Naive B cell (primary cell): ENCODE measurements at places on chromosomes 2 and 18. TPM values are rescaled to one million over a fixed set of nuclear protein-coding genes. Genes with fewer than 3 reads are reported as not detected.

The SNTG2 gene
- 9.2 TPM for polyA plus RNA-seq

The COL4A3 gene
- polyA plus RNA-seq: not detected

The CFAP65 gene
- polyA plus RNA-seq: not detected

GRCh38 chr2:215356334-215356947 is 44.6 kb downstream of the ATIC start:
- no peak for DNase-seq

DNA sequence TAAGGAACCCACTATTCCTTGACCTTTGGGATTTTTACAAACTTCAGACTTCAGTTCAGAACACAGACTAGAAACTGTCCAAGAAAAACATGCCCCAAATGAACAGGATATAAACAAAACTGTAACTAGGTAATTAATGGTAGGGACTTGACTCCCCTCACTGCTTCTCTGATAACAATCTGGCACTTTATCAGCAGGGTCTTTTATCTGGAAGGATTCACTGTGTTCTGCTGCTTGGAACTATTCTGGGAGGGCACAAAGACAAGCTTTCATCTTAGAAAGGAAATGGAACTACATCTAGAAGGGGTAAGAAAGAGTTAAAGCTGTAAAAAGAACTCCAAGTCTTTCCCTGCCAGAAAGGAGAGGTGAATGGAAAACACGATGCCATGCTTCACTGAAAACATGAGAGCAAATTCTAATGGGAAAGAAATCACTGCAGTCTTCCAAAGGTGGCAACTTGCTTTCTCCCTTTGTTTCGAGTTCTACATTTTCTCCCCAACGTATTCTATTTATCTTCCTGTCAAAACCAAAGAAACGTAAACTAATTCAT is 181.2 kb downstream of the THADA start:
- DNase-seq: no peak

DNA sequence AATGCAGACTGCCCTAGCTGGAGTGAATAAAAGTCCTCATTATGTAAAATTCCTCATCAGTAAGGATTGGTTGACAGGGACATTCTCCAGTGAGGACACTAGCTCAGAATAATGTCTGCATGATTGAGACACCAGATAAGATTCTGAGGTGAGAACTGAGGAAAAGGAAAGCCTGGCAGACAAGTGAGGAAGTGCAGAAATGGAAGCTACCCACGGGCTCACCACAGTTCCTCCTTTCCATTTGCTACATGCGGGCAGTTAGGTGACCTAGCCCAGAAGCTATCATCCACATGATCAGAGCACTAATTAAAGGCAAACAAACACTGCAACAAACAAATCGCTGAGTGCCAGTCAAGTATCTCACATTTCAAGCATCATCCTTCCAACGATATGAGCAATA is 27.7 kb downstream of the NETO1 start:
- no peak for DNase-seq

DNA sequence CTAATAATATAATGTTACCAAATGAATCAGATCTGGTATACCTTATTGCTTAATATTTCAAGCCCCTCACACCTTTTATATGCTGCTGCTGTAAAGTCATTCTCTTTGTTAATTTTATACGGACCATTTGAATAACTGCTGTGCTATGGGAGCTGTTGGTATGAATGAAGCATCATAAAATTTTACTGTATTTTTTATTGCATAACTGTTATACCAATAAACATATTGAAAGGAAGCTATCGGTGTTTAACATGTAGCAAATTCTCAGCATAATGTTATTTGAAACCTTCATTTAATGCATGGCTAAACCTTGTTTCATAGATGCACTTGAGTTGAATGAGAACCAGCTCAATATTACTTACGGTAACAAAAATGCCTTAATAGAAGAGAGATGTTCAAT is 1040.3 kb downstream of the SOCS6 start:
- DNase-seq: no peak

GRCh38 chr2:26647981-26648380 is 6.8 kb upstream of the CIB4 start:
- no peak for DNase-seq

- no peak for DNase-seq
Observed at GRCh38 chr18:36601316-36601715, 227.5 kb downstream of the TPGS2 start.

DNA sequence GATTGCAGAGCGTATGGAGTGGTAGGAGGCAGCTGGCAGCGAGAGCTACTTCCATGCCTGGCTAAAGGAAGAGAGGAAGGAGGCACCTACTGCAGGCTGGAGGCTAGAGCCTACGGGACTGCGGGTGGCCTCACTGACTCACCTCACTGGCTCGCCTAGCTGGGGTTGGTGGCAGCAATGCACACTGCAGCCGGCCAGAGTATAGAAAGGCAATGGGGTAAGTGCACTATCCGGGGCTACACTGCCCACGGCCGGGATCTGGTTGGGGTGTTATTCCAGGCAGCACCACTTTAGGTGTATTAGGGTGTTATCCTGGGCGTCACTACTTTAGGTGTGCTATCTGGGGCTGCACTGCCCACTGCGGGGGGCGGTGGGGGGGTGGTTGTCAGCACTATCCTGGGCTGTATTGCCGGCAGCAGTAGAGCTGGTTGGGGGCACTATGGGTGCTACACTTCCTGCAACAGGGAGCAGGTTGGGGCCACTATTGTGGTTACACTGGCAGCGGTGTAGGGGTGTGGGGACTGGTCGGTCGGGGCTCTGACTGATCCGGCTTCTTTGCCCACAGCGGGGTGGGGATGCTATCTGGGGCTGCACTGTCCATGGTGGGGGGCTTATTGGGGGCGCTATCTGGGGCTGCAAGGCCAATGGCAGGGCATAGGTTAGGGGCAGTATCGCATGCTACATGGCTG is 33.3 kb upstream of the ANKRD62 start:
- DNase-seq: no peak

GRCh38 chr2:218963601-218964000 is 4.1 kb downstream of the CDK5R2 start:
- no peak for DNase-seq

- no peak for DNase-seq
Observed at GRCh38 chr2:37500031-37500430, 155.6 kb downstream of the QPCT start.
